ENCODE measurements at places on chromosomes 5 and 9.

DNA sequence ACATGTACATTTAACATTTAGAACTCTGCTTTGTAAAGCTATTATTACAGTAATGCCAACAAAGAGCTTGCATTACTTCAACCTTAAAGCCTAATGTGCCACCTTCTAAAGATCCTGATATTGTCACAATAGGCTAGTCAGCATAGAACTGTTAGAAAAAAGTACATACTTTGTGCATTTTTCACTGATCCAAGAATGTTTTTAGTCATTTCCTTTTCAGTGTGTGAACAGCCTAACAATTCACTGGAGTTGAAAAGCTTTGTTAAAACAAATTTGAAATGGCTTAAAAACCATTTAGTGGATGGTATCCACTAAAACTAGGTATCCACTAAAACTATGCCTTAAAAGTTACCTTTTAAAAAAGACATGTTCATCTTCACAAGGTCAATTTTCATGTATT lies 4.5 kb downstream of the RPS6 start:
- DNase-seq, result no peak

DNA sequence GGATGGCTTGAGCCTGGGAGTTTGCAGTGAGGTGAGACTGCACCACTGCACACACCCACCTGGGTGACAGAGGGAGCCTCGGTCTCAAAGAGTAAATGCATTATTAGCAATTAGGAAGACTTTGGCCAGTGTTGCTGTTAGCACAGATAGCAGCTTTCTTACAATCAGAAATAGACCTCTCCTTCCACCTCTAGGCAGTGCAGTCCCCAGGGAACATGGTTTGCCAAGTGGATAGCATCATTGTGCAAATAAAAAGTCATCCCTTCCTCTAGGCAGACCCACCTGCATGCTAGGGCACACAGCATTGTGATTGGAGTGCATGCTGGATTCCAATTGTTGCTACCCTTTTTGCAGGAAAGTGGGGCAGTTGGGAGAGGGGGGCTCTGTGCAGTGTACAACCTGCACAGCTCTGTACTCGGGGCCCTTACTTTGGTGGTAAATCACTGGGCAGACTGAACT lies 77.9 kb upstream of the KLF9 start:
- no peak for DNase-seq

DNA sequence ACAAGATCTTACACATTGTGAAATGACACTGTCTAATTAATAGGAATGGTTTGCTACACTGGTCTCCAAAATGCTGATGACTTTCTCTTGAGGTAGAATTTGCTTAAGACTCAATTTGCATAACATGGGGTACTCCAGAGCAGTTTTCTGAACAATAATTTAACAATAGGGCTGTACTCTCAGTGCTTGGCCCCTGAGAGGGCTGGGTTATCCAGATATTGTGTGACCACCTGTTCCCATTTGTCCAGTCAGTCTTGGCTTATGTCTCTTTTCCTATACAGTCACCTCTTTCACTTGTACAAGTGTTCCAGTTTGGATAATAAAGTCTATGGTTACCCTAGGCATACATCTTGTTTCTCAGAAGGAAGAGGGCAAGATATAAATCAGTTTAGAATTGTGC lies 17.9 kb downstream of the ZSWIM6 start:
- no peak for DNase-seq

DNA sequence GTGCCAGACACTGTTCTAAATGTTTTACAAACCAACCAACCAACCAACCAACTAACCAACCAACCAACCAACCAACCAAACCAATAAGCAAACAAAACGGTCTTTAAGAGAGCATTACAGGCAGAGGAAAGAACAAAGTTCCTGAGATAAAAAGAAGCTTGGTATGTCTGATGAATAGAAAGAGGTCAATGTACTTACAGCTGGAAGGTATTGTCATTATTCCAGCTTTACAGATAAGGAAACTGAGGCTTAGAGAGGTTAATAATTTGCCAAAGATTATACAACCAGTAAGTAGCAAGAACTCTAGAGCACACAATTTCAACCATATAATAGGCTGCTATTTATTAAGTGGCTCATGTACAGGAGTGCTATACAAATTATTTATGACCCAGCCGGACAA lies 29.6 kb downstream of the C9orf57 start:
- DNase-seq, result no peak

DNA sequence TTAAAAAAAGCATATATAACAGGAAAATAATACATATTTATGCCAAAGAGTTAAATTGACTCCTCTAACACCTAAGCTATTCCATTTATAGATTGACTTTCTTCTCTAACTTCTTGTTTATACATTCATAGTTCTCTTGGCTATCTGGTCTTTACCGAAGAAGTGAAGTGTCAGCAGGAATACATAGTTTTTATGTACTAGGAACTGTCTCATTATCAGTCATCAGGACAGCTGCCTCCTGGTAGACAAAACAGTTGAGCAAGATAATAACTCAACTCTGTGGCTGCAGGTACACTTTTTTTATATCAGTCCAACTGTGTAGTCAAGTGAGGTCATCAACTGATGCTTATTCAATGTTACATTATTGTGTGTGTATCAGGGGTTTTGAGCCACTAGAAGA lies 1436.0 kb upstream of the NUDT12 start:
- DNase-seq, result no peak

- no peak for DNase-seq
Measured at GRCh38 chr5:43523662-43524072, 8.7 kb upstream of the C5orf34 start.

DNA sequence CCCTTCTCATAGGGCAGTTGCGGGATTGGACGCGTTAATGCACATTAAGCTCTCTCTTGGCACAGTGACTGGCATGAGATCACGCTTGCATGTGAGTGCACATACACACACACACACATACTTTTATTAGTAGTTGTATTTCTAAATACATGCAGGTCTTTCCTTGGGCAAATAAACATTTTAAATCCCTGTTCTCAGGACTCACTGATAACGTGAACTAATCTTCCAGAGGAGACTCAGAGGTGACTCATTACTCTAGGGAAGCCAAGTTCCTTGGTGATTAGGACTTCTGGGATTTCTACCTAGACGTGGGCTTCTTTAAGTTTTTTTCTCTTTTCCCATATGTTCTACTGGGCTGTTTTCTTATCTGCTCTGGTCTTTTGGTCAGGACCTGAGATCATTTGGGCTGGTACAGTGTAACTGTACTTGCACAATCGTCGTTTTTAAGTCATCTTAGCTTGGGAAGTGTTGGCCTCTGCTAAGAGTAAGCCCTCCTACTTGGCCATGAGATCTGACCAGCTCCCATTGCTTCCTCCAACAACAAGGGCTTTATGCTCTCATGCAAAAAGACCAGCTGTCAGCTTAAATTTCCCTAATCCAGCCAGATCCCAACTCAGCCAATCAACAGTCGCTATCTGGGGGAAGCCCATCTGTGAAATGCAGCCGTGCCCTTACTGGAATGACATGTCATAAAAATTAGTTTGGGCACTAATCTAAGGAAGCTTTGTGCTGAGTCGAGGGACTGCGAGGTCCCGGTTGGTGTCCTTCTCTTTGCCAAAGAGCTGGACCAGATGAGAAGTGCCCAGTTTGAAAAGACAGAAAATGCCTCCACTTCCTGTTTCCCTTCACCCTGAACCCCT lies 176.4 kb upstream of the ANKRD55 start:
- DNase-seq, result no peak

GRCh38 chr9:132169672-132170392 lies 8.0 kb downstream of the NTNG2 start:
- DNase-seq, result no peak

GRCh38 chr9:130659699-130660248 lies 4.6 kb upstream of the PRDM12 start:
- no peak for DNase-seq

DNA sequence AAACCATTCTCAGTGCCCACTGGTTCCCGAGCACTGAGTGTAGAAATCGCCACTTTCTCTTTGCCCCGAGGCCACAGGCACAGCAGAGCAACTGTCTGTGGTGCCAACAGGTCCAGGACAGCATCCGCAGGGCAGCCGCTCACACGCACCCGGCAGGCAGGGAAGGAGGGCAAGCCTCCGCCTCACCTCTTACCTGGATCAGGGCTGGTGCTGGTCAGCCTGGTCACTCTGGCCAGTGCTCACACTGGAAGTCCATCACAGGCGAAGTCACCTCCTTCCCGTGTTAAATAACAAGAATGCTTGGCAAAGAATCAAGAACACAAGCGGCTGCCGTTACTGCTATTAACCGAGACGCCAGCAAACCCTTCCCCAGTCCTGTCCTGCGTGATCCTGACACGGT lies 13.7 kb downstream of the DIPK1B start:
- DNase-seq, result no peak

DNA sequence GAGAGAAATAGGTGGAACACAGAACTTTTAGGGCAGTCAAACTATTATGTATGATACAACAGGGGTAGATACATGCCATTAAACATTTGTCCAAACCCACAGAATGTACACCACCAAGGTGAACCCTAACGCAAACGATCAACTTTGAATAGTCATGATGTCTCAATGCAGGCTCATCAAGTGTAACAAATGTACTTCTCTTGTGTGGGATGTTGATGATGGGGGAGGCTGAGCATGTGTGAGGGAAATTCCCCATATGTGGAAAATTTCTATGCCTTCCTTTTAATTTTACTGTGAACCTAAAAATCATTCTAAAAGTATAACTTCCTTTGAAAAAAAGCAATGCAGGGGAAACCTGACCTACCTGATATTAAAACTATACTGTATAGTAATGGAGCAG lies 201.4 kb upstream of the RASEF start:
- no peak for DNase-seq

- DNase-seq, result no peak
Measured at GRCh38 chr5:99032234-99033013, 103.6 kb upstream of the CHD1 start.

DNA sequence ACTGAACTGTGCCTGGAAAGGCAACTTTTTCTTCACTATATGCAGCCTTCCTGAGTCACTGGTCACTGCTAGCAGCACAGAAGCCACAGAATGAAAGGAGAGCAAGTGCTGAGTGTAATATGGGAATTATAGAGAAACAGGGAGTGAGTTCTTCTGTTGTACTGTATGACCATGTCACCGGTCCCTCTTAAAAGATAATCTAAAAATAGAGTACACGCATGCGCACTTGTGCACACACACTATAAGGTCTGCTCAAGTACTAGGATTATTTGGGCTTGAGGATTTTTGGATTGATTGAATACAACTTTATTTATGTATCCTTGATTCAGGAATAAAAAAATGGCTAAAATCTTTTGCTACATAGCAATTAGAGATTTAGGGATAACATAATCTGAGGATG lies 571.9 kb downstream of the PDE4D start:
- DNase-seq, result no peak

DNA sequence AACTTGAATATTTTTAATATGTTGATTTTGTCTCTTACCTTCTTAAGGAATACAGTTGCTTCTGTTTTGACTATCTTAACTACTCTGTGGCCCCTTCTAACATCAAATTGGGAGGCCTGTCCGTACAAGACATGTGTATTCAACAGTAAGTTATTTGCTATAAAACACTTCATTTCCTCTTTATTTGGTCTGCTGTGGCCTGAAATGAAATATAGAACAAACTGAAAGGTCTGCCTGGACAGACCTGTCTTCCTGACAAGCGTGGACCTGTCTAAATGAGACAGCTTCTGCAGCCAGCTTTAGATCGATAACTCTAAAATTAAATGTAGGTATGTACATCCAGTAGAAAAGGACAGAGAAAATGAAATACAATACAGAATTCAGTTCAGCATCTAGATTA lies 2.2 kb upstream of the LPAR1 start:
- no peak for DNase-seq

GRCh38 chr5:172805736-172806255 lies 28.3 kb upstream of the ERGIC1 start:
- no peak for DNase-seq

DNA sequence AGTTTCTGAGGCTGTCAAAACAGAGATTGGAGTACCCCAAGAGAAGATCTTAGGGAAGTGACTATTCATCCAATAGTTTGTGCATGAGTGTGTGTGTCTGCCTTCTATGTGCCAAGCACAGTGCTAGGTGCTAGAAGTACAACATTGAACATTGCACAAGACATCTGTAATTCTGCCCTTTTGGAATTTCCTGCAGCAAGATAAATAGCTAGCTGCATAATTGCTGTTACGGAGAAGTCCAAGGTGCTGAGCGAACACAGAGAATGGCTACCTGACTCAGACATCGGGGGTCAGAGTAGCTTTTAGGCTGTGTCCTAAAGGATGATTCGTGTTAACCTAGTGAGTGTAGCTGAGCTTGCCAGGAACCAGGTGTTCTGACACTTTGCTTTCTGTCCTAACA lies 44.8 kb downstream of the PAPPA start:
- DNase-seq, result no peak

DNA sequence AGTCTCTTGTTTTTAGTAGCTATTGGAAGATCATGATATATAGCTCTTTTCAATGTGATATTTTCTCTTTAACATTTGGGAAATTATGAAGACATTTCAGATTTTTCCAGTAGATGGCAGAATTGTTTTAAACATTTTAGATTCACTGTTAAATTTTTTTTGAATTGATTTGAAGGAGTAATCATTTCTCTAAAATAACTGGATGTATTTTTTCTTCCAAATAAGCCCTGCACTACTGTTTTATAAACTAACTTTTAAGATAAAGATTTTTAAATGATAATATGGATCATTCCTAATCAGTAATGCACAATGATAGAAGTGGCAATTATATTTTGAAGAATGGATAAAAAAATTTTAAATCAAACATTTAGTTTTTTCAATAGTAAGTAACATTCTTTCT lies 14.2 kb downstream of the NDUFAF2 start:
- no peak for DNase-seq

- no peak for DNase-seq
Measured at GRCh38 chr5:164256351-164256750, 750.9 kb downstream of the MAT2B start.

- no peak for DNase-seq
Measured at GRCh38 chr9:78871452-78872331, 574.8 kb downstream of the PSAT1 start.

- no peak for DNase-seq
Measured at GRCh38 chr5:176779537-176779936, 30.8 kb upstream of the UNC5A start.

DNA sequence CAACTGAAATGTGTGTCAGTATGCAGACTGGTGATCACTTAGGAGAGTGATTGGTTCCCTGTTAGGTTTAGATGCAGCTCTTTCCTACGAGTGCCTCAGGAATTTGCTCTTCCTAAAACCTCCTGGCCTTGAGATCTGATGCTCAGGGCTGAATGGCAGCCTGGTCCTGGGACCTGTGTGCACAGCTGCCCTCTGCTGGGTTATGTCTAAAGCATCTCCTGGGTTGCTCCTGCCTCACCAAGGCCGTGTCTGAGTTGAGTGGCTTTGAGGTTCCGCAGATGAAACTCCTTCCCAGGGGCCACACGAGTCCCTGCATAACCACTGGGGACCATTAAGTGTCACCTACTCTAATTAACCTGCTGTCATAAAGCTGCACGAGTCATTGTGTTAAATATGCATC lies 59.5 kb downstream of the MVB12B start:
- no peak for DNase-seq

DNA sequence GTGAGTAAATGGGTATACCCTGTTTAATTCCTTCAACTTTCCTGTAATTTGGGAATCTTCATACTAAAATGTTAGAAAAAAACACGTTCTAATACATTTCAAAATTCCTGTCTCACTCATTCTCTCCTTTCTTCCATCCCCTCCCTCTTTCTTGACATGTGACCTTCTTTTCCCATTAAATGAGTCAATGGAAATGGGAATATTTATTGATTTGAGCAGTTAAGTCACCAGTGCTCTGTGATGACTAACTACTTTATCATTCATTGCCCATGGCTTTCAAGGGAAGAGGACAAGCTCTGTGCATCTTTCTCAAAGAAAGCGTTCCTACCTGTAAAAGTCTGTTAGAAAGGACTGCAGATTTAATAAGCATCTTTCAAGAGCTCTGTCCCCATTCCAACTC lies 144.4 kb upstream of the MAP3K1 start:
- no peak for DNase-seq

GRCh38 chr5:102902647-102903046 lies 147.5 kb downstream of the PAM start:
- no peak for DNase-seq

Measured in posterior cingulate gyrus (tissue), 11 donors.